GM04504 (cell line): ENCODE measurements at places on chromosomes 1 and 21.

- no peak for DNase-seq
Measured at GRCh38 chr1:30665216-30666010, 58.0 kb downstream of the MATN1 start.

GRCh38 chr1:111895469-111895868 is 94.0 kb downstream of the KCND3 start:
- no peak for DNase-seq

DNA sequence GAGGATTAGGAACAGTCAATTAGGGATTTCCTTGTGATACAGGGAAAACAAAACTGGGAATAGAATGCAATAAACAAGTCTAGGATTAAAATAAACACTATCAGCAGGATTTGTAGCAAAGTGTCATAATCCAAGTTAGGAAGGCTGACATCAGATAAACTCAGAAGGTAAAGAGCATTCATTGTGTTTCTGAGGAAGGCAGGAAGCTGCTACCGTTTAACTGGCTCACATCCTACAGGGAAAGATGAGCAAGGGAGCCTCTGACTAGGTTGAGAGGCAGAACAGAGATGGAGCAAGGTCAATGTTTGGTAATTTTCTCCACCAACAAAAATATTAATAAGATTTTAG is 124.7 kb downstream of the POU2F1 start:
- DNase-seq, result no peak

- DNase-seq, result no peak
Measured at GRCh38 chr1:34470401-34470800, 284.4 kb upstream of the GJB5 start.

GRCh38 chr1:209094384-209094783 is 489.1 kb upstream of the CAMK1G start:
- DNase-seq, result no peak

DNA sequence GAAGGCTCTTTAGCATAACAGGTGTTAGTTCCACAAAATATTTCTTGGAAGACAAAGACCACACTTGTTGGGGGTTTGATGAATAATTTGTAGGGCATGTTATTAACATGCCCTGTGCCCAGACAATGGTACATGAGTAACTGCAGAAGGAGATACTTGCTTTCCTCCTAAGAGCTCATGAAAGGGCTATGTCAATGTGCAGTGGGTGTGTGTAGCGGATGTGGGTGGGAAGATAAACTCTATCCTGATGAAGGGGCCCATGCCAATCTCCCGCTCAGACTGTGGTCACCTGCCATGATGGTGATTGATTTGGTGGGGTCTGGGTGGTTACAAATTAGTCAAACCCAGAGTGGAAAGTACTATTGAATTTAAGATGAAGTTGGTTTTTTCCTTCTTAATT is 69.8 kb upstream of the DNAH14 start:
- DNase-seq, result no peak

- peak; percentile 36 for DNase-seq
Measured at GRCh38 chr1:37605806-37606474, 10.2 kb upstream of the GNL2 start.

DNA sequence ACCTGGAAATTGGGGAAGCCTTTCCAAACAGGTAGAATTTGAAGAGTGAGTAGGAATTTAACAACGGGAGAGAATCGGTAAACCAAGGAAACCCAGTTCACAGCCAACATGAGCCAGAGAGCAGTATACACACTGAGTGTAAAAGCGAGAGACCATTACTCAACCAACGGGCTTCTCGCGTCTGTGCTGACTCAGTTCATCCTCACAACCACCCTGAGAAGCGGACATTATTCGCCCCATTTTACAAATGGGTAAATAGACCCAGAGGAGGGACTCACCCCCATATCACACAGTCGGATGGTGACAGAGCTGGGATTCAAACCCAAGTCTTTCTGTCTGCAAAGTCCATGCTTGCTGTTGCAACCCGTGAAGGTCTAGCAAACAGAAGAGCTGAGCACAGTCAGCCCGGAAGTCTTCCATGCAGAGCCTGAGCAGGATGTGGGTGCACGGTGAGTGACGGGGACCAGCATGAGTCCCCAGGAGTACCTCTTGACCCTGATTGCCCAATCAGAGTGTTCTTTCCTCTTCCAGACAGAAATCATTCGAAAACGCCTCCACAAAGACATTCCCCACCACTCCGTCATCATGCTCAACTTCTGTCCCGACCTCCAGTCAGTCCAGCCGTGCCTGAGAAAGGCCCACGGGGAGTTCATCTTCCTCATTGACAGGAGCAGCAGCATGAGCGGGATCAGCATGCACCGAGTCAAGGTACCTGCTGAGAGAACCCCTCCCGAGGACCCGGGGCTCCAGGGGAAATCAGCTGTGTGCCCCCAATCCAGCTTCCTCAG is 32.3 kb downstream of the VWA5B1 start:
- no peak for DNase-seq

DNA sequence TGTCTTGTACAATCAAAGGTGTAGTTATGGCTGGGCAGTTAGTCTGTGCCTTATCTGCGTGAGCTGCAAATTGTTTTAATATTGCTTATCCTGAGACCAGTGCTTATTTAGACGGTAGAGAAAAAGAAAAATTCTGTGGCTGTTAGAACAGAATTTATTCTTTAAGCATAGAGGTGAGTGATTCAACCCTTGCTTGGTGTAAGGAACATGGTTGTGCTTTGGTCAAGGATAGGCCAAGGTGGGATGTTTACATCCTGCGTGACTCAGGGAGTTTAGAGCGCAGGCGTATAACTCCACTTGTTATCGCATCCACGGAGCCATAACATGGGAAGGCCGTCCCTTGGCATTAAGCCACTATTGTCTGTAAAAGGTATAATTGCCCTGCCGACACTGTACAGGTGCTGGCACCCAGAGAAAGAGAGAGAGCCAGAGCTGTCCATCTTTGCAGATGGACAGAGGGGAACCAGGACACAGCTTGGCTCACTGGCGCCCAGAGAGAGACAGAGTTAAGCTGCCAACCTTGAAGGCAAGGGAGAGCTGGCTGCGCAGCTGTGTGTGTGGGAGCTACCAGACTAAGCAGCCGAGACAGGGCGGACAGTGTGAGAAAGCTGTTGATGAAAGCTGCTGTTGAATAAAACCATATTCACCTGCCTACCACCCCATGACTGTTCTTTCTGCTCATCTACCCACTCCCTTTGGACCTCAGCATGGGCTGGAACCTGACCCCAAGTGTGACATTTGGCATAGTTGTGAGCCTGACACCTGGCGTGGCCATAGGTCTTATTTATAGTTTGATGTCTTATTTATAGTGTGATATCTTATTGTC is 200.4 kb downstream of the DYRK1A start:
- DNase-seq, result no peak

DNA sequence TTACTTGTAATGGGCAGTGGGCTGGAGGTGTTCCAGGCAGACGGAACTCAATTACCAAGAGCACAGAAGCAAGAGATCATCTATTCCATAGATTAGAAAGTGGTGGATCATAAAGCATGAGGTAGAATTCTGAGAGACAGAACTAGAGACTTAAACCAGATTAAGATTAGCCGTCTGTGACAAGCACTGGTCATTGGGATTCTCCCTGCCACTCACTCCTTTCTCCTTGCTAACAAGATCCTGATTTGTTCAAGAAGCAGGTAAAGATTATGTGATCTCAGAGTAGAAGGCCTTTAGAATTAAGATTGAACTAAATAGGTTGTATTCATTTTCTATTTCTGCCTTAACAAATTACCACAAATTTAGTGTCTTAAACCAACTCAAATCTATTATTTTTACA is 1.5 kb upstream of the HSPA13 start:
- no peak for DNase-seq
